ENCODE measurements at places on chromosomes 13 and 19.
A peak's percentile ranks its signal among the peaks of the same experiment; 100 is the strongest.

- no peak for DNase-seq
These were observed 32.1 kb downstream of the SBNO2 start for GRCh38 chr19:1141944-1142343.

GRCh38 chr19:5037936-5038335 lies 69.0 kb downstream of the KDM4B start:
- DNase-seq: no peak

DNA sequence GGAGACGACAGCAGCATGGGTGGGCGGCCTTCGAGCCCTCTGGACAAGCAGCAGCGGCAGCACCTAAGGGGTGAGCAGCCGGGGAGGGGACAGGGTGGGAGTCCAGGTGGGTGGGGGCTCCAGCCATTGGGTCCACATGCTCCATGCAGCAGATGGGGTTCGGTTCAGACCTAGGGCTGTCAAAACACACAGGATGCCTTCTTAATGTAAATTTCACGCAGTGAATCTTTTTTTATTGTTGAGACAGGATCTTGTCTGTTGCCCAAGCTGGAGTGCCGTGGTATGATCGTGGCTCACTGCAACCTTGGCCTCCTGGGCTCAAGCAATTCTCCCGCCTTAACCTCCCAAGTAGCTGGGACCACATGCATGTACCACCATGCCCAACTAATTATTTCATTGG lies 15.9 kb downstream of the PGLS start:
- no peak for DNase-seq

GRCh38 chr13:31111136-31111535 lies 50.6 kb downstream of the HSPH1 start:
- peak; percentile 54 for DNase-seq

DNA sequence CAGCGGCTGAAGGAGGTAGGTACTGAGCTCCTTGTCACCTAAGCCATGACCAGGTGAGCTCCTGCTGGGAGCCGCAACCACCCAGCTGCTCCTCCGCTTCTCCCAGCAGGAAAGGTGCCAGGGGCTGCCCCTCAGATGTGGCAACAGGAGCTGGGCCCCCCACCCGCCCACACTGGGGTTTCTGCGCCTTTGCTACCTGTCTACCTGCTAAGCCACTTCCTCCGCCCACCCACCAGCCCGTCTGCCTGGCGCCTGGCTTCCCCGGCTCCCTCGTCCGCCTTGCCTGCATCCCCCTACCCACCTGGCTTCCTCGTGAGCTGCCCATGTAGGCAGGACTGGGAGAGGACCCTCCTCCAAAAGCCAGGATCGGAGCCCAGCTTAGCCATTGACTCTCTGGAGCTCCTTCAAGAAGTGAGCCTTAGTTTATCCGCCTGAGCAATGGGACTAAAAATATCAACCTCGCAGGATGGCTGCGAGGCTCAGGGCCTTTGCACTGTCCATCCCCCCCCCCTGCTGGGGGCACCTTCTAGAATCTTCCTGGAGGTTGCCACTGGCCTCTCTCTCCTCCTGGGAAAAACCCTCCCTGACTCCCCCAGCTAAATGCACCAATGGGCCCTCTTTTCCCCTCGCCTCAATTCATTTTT lies 55.8 kb upstream of the KLF2 start:
- no peak for DNase-seq

- DNase-seq: no peak
These were observed 159.5 kb upstream of the SOX1 start for GRCh38 chr13:111907341-111907880.

DNA sequence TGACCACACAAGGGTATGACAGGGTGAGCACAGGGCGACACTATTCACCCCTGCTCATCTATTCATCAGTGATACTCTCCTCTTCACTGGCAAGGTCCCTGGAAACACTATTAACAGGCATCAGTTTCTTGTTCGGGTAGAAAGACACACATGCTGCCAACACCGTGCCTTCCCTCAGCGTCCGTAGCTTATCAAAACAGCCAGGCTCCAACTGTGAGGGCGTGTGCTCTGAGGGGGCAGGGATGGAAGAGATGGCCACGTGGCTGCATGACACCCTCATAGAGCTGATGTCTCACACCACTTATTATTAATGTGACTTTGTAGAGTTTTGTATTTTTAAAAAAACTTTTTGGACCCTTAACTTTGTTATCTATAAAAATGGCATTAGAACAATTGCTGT lies 160.3 kb downstream of the ITGBL1 start:
- DNase-seq: peak; percentile 59

DNA sequence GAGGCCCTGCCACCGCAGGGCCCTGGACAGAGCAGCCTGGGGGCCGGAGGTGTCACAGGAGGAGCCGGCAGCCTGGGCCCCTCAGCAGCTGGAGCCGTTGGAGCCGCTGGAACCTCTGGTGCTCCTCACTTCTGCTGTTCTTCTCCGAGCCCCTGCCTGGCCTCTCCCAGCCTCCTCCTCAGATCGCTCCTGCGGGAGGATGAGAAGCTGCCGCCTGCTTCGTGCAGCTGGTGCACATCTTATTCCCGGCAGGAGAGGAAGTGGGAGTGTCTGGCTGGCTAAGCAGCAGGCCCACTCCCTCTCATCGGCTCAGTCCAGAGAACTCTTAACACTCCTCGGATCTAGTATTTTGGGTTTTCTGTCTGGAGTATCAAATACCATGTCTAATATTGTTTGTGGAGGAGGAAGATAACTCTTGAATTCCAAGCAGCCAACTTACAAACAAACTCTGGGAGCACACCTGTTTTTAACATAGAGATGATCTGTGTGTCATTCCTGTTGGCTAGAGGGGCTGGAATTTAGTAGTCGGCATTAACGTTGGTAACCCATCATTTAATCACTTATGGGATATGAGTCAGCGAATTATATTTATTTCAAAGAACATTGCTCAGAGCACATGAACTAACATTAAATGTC lies 37.1 kb upstream of the RNF113B start:
- peak; percentile 65 for DNase-seq

Measured in choroid plexus epithelial cell (primary cell).